ENCODE measurements at places on chromosomes 16 and 17.

GRCh38 chr17:80863626-80864025 lies 128.0 kb upstream of the CHMP6 start:
- no peak for DNase-seq

GRCh38 chr17:33204156-33204555 lies 88.9 kb downstream of the ASIC2 start:
- DNase-seq, result no peak

- DNase-seq, result no peak
These were observed 30.7 kb downstream of the NPTX1 start for GRCh38 chr17:80445726-80446110.

GRCh38 chr17:43791589-43791988 lies 11.4 kb downstream of the CFAP97D1 start:
- no peak for DNase-seq

- no peak for DNase-seq
These were observed 28.7 kb downstream of the SLC13A5 start for GRCh38 chr17:6684460-6684783.

DNA sequence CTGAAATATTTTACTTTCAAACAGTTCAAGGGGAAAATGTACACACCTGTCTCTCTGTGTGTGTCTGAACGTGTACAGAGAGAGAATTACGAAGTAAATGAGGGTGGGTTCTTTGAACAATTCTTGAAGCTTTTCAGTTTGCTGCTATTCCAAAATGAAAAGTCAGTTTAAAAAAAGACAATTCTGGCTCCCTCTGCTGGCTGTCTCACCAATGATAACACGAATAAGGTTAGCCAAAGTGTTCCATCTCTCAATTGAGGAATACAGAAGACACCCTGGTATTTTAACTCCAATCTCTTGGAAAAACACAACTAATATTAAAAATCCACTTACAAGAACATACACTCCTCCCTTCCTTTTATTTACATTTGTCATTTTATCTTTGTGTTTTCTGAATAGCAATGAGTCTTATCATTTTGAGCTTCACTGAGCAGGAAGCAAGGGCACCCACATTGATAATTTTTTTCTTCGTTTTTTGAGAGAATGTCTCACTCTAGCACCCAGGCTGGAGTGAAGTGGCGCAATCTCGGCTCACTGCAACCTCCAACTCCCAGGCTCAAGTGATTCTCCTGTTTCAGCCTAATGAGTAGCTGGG lies 20.5 kb downstream of the EFTUD2 start:
- peak; percentile 39 for DNase-seq

DNA sequence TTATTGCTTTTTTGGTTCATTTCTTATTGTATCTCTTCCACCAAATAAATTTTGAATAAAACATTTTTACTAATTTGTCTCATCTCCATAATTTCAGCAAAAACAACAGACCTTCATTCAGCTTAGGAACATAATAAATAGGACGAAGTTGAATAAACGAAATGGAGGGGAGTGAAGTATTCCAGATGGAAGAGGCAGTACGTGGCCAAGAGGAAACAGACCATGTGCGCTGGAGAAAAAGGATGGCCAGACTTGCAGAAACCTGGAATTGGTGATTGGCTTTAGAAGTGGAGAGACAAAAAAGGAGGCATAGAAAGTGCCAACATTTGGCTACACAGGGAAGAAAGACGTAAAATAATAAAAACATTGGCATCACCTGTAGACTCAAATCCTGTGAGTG lies 113.5 kb downstream of the USP22 start:
- no peak for DNase-seq
